Naive thymus-derived CD4-positive, alpha-beta T cell (primary cell): ENCODE measurements at places on chromosomes 13 and 19. TPM values are rescaled to one million over a fixed set of nuclear protein-coding genes. Genes with fewer than 3 reads are reported as not detected.

SIGLEC12 gene
- 0.21 TPM for total RNA-seq

RYR1 gene
- total RNA-seq: 0.29 TPM

GRCh38 chr19:18597809-18598660, 8.6 kb downstream of the CRLF1 start:
- DNase-seq: no peak

DNA sequence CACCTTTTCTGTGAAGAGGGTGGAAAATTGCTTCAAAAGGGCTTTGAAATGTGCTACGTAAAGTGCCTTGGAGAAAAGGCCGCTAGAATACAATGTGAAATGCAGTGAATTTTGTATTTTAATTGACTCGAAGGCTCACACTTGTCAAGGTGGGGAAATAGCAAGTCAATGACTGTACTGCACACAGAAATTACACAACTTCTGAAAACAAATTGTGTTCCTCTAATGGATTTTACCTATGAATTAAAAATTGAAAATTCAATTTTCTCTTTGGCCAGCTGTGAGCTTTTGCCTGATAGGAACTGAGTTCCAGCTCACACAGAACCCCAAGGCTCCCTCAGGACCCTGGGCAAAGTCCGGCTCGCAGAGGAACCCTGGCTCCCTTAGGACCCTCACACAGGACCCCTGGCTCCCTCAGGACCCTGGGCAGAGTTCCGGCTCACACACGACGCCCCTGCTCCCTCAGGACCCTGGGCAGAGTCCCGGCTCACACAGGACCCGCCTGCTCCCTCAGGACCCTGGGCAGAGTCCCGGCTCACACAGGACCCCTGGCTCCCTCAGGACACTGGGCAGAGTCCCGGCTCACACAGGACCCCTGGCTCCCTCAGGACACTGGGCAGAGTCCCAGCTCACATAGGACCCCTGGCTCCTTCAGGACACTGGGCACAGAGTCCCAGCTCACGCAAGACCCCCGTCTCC, 324.9 kb downstream of the UQCRFS1 start:
- no peak for DNase-seq

DNA sequence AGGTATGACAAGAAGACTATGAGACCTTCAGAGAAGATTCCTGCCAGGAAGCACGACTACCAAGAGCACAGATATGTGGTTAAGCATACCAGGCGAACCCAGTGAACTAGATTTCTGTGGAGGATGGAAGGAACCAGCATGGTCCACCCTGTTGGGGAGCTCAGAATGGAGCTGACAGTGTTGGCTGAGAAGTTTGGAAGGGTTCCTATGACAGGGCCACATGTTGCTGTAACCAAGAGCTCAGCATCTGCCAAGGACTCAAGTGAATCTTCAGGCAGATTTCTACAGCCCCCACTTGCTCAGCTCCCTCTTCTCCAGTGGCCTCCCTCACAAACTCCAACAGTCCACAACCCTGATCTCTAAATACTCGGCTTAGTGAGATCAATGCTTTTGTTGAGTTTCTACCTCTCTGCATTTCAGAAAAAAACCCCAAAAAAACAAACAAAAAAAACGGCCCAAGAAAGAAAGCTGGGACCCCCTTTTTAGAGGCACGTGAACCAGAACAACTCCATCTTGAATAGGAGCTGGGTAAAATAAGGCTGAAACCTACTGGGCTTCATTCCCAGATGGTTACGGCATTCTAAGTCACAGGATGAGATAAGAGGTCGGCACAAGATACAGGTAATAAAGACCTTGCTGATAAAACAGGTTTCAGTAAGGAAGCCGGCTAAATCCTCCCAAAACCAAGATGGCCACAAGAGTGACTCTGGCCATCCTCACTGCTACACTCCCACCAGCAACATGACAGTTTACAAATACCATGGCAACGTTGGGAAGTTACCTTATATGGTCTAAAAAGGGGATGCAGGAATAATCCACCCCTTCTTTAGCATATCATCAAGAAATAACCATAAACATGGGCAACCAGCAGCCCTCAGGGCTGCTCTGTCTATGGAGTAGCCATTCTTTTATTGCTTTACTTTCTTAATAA, 691.1 kb downstream of the UQCRFS1 start:
- DNase-seq: no peak
